GM13976 (cell line): ENCODE measurements at places on chromosomes 16 and 17.

DNA sequence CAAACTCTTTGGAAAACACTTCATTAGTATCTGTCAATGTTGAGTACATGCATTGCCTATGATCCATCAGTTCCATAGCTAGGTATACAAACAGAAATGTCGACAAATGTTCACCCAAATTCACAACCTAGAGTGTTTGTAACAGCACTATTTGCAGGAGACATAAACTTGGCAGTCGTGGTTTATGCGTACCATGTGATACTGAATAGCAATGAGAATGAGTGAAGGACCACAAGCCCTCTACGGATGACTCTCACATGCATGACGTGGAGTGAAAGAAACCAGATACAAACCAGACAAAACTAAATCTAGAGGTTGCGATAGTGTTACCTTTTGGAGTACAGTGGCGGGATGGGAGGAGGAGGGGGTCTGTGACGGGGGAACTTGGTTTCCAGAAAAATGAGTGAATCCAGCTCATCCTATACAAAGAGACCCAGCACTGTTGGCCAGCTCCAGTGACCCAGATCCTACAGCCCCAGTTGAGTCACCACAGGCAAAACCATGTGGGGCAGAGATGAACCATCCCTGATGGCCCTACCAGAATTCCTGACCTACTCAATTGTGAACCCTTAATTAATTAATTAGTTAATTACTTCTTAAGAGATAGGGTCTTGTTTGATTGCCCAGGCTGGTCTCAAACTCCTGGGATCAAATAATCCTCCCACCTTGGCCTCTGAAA is 15.9 kb upstream of the ULK2 start:
- no peak for DNase-seq

DNA sequence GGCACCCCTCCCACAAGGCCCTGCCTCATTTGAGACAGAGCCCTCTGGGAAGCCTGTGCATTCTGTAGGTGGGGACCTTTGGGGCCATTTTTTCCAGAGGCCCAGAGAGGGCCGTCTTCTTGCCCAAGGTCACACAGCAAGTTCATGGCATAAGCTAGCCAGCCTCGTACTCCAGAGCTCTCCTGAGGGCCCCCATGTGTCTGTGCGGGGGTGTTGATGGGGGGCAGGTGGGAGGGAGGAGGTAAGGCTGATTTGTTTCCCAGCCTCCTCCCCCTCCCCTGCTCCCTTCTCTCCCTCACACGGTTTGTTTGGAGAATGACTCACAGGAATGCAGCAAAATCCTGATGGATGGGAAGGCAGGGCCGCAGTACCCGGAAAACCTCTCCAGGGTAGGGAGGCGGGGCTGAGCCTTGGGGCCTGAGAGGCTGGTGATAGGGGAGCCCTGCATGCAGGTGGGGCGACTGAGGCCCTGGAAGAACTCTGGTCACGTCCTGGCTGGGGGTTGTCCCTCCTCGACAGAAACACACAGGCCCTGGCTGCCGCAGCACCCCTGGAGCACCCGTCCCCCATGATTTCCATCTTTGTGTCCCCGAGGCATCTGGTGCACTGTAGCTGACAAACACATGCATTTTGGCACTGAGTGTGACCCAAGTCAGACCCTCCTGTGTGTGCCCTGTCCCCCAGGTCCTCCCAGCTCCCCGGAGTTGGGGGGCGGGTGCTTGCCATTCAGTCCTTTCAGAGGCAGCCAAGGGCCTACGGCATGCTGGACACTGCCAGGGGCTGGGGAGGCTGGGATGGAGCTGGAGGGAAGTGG is 29.7 kb downstream of the RAI1 start:
- no peak for DNase-seq

DNA sequence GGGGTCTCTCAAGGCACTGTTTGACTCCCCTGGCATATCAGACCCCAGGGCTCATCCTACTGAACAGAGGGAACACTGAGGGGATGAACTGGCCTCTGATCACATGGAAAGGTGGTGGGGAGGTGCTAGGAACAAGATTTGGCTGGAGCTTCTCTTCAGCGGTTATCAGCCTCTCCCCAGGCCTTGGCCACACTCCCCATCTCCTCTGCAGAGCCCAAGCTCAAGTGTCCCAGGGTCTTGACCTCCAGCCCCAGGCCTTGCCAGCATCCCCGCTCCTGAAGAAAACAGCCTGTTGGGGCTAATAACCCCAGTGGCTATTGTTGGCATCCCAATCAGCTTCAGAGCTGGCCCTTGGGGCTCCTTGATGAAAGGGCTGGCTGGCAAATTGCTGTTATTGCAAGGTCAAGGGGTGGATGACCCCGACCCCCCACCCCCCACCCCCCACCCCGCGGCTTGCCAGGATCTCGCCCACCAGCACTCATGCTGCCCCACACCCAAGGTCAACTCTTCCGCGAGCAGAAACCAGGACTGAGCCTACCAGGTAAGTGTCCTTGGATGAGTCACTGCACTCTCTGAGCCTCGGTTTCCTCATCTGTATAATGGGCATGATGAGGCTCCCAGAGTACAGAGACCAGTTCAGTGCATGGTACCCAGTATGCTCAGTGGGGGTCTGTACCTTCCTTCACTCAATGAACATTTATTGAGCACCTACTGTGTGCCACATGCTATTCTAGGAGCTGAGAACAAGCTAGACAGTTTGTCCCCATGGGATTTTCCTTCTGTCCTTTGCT is 18.8 kb upstream of the FAM83G start:
- no peak for DNase-seq

GRCh38 chr16:30947859-30948666 is 805 bp upstream of the ORAI3 start:
- peak; percentile 66 for DNase-seq

DNA sequence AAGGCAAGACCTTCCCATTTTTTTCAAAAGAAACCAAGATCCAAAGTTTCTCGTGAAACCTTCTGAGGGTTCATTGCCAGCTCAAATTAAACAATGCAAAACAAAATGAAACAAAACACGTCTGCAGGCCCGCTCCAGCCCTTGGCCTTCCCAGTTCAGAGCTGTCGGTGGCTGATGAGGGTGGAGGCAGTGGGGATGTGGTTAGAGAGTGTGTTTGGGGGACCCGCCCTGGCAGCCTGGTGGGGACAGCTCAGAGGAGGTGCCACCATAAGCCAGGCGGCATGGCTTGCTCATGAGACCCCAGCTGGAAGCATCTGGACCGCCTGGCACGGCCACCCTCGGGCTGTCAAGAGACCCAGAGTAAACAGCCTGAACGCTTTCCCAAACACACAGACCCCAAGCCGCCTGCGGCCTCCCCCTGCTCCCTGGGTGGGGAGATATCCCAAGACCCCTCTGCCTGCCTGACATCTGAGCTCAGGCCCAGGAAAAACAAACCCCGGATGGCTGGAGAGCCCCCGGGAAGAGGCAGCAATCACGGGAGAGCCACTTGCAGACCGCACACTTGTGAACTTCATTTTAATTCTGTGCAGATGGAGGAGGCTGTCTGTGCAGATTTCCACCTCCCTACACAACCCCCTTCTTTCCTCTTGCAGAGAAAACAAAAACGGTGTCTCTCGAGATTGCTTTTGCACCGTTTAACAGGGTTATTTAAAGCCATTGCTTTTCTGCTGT is 35.4 kb upstream of the LITAF start:
- DNase-seq = peak; percentile 54
